ENCODE measurements at places on chromosomes 5 and 9.

- no peak for ATAC-seq
Measured at GRCh38 chr5:96730586-96730985, 68.4 kb downstream of the CAST start.

DNA sequence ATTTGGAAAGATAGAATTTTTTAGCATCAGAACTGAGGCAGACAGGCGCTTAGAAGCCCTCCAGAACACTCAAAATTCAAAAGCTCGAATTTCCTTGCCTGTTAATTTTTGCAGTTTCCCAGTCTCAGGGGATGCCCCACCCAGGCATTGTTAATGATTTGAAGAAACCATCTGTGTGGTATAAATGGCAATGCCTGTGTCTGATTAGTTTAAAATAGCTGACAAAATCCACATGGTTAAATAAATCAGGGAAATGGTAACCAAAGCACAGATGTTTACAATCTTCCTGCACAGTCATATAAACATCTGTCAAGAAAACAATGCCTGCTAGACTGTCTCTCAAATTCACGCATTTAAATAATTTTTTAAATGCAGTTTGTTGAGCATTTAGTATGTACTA lies 185.2 kb upstream of the RGMB start:
- ATAC-seq = no peak

DNA sequence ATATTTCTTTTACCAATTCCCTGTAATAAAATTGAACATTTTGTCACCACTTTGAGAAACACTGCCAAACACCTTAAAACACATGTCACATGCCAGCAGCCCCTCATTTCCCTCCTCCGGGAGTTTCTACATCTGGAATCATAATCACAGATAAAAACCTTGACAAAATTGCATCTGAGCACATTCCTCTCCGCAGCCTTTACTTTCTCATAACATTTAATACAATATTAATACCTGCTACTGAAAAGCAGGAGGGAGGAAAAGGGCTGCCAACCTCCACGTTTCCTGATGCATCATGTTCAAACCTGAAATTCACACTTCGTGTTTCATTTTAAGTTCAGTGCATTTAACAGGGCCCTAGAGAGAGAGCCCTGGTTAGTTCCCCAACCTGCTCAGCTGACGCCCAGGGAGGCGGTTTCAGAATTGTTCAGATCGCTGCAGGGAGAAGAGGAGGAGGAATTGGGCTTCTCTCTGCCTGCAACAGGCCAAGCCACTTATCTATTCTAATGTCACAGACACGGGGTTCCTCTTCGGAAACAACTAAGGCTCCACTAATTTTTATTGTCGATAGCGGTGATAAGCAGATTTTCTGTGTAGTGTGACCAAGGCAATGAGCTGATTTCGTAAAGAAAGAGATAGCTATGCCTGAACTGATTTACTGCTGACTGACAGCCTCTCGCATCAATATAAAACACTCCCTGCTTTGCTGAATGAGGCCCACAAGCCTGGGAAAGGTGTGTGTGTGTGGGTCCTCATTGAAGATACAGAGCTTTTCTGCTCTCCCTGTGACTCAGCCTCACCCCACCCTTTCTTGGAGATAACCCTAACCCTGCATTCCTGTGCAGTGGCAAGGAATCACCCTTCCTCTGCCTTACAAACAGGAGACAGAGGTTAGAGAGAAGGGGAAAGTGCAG lies 4.9 kb upstream of the LHX2 start:
- no peak for ATAC-seq

DNA sequence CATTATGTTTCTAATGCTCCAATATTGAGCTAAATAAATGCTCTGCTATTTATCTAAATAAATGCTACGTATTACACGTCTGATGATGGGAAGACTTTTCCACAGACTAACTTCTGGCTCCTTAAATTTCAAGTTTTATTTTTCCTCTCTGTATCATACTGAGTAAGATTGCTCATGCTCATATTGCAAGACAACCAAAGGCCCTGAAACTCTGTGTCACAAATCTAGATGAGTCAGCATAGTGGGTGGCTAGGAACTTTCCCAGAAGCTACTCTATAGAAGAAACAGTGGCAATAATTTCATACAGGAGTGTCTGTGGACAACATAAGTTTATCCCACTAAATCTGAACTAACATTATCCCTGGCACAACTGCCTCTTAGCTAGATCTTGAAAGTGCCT lies 53.0 kb upstream of the RFX3 start:
- no peak for ATAC-seq

DNA sequence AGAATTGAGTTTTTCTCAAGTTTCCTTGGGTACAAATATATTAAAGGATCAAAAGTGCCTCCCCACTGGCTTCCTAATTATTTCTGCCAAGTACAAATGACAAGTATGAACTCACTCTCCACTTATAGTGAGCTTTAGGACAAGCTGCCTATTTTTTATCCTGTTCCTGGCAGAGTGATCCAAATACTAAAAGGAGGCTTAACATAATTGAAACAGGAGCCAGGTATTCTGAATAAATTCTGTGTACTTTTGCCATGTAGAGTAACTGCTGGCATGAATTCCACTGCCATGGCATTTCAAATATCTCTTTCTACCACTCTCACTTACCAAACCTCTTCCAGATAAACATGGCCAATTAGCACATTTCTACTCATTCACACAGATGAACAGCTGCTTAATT lies 171.1 kb downstream of the EPB41L4A start:
- ATAC-seq = no peak

GRCh38 chr9:95107001-95107749 lies 210.3 kb downstream of the FANCC start:
- no peak for ATAC-seq

DNA sequence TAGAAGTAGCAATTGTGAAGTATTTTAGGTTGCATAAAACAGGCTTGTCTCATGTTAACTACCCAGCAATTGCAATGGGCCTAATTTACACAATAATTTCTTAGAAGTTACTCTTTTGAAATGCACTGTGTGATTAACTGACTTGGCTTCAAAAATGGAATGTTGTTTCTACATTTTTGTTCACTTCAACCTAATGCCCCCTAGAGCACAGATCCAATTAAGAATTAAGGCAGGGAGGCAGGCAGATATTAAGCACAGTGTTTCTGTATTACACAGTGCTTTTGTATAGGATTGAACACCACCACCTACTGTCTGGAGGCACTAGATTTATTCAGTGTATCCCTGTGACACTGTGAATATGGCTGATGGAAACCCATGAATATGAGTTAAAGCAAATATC lies 302.1 kb downstream of the FBXL17 start:
- no peak for ATAC-seq

- ATAC-seq = no peak
Measured at GRCh38 chr5:170342153-170342725, 44.7 kb upstream of the LCP2 start.

GRCh38 chr5:134103998-134104654 lies 10.4 kb upstream of the TCF7 start:
- ATAC-seq = no peak

GRCh38 chr5:171431251-171431777 lies 11.9 kb downstream of the FGF18 start:
- no peak for ATAC-seq

DNA sequence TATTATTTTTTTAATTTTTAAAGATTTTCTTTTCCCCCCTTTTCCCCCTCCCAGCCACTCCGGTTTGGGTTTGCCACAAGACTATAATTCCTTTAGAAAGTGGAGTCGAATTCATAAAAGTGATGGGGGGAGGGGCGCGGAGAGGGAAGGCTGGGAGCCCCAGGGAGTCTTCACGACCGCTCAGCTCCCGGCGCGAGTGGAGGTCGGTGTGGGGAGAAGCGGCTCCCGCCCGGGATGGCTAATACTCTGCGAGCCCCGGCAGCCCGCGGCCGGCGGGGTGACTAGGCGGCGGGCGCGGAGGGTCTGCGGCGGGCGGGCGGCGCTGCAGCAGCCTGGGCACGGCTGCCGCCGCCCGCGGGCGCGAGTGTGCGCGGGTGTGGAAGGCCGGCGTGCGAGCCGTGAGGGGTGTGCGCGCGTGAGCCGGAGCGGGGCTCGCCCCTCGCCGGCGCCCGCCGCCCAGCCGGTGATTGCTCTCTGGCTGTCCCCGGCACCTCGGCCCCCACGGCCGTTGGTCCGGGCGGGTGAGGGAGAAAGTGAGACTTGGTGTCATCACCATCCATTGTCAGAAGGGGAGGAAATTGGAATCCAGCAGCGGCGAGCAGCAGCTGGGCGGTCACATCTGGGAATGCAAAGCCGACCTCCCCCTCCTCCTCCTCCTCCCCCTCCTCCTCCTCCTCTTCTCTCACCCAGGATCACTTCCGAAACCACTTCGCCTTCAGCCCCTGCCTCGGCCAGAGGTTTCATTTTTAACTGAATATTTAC lies at the start of gene PARP8:
Gene PARP8, plus strand, starts transcription at position 377 of the 762 bp plus-strand sequence. CDS start 459 bp downstream, outside the sequence.
- peak; percentile 75 for ATAC-seq

- ATAC-seq = no peak
Measured at GRCh38 chr9:69677931-69678330, 5.8 kb upstream of the APBA1 start.

- no peak for ATAC-seq
Measured at GRCh38 chr5:169272731-169273427, 28.1 kb downstream of the SLIT3 start.

GRCh38 chr5:43514471-43514815 lies 505 bp downstream of the C5orf34 start:
- no peak for ATAC-seq

GRCh38 chr9:87382900-87383299 lies 114.8 kb upstream of the DAPK1 start:
- peak; percentile 52 for ATAC-seq

DNA sequence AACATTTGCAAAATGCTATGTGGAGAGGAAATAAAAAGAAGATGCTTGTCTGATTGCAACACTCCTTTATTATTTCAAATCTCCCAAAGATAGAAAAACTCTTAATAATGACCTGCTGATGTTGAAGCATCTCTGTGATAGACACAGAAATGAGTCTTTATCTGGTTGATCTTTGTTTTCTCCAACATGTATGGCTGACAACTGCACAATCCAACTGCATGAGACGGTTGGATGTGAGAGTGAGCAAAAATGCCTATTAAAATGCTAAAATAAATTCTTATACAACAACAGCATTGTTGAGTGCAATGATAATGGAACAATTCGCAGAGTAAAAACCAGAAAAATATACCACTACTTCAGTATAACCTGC lies 7.5 kb upstream of the IZUMO3 start:
- no peak for ATAC-seq

GRCh38 chr5:98827588-98828284 lies 54.3 kb downstream of the RGMB start:
- ATAC-seq = no peak

DNA sequence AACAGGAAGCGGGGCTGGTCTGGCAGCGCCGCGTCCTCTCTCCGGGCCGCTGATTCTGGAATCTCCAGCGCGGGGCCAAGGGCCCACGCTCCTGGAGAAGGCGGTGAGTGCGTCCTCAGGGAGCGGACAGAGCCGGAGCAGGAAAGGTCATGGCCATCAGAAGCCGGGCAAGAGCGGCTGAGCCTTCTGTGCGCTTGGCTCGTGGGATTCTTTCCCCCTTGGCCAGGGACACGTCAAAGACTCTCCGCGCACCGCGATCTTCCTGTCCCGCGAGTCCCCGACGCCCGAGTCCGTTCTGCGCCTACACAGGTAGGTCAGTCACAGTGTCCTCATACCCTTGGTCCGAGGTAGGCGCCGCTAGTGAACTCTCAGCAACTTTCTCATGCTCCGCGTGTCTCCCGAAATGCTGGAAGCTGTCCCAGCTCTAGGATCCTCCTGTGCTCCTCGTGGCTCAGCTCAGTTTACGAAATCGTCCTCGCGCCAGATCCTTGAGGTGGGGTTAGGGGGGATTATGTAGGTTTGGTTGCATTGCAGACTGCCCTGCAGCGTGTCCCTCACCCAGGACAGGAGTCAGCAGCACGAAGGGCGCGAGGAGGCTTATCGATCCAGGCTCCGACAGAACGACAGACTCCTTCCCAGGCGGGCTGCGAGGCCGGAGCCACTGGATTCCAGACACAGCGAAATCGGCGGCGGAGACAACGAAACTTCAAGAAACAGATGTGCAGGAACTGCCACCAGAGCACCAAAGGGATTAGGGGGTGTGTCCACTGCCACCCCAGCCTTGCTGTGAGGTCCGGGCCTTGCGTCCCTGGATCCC lies 8.7 kb downstream of the LHX6 start:
- no peak for ATAC-seq

Data from gastroesophageal sphincter (tissue), 4 donors.